ENCODE measurements at places on chromosomes 6 and 20.

- no peak for DNase-seq
Measured at GRCh38 chr6:19736066-19736465, 101.1 kb upstream of the ID4 start.

GRCh38 chr6:117558818-117559217 lies 43.5 kb downstream of the GOPC start:
- no peak for DNase-seq

- DNase-seq, result no peak
Measured at GRCh38 chr6:63714091-63714490, 78.5 kb downstream of the PHF3 start.

GRCh38 chr20:16711661-16712258 lies 18.1 kb upstream of the SNRPB2 start:
- no peak for DNase-seq

DNA sequence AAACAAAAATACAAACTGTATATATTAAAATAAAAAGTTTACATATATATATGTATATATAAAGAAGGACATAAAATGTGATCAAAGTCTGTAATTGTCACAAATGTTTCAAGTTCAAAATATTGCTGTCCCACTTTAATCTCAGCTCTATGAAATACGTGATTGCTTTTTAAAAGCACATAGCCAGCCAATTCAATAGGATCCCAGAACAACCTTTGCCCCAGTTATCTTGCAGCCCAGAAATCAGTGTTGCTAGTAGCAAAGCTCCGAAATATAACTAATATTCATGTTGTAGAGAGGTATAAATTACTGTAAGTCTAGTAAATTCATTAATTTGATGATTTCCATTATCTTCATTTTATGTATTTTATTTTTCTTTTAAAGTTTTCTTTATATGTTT lies 114.6 kb downstream of the ELOVL4 start:
- no peak for DNase-seq

GRCh38 chr6:144314003-144314485 lies 28.9 kb downstream of the UTRN start:
- no peak for DNase-seq

DNA sequence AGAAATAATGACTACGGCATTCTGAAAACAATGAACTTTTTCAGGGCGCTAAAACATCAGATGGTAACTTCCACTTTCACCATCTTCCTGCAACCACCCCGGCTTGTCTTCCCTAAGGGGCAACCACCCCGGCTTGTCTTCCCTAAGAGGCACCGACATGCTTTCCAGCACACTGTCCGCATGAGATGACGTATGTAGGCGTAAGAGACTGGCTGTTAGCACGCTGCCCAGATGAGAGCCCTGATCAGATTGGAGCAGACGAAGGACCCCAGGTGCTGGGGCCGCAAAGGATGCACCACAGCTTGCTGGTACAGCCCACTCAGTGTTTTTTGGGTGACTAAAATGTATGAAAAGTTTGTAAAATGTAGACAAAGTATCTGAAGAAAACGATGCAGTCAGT lies 29.3 kb downstream of the ASCC3 start:
- DNase-seq, result no peak

GRCh38 chr6:34901930-34902329 lies 12.9 kb downstream of the ANKS1A start:
- DNase-seq, result no peak

- no peak for DNase-seq
Measured at GRCh38 chr6:114033606-114034005, 62.7 kb upstream of the HDAC2 start.

DNA sequence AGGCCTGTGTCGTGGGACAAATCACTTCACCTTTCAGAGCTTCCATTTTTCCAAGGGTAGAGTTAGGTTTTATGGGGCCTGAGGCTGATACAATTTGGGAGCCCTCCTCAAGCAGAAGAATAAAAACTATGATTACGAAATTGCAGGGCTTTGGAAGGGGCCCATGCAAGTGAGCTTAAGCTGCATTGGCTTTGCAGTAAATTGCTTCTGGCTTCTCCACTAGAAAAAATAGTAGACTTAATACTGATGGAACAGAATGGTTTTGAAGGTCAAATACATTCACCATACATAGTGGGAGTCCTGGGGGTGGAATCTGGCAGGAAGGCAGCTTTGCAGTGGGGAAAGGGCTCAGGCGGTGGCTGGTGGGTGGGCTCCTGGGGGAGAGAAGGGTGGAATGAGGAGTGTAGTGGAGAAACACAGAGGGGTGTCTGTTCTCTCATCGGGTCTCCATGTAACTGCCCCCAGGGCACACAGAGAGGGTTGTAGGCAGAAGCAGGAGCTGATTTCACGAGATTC lies 55.9 kb upstream of the RNF24 start:
- no peak for DNase-seq

- no peak for DNase-seq
Measured at GRCh38 chr6:81838724-81839426, 86.4 kb upstream of the TENT5A start.

GRCh38 chr20:13234961-13235360 lies 13.9 kb downstream of the ISM1 start:
- DNase-seq, result no peak

GRCh38 chr6:44651604-44652003 lies 264.1 kb downstream of the CDC5L start:
- no peak for DNase-seq

DNA sequence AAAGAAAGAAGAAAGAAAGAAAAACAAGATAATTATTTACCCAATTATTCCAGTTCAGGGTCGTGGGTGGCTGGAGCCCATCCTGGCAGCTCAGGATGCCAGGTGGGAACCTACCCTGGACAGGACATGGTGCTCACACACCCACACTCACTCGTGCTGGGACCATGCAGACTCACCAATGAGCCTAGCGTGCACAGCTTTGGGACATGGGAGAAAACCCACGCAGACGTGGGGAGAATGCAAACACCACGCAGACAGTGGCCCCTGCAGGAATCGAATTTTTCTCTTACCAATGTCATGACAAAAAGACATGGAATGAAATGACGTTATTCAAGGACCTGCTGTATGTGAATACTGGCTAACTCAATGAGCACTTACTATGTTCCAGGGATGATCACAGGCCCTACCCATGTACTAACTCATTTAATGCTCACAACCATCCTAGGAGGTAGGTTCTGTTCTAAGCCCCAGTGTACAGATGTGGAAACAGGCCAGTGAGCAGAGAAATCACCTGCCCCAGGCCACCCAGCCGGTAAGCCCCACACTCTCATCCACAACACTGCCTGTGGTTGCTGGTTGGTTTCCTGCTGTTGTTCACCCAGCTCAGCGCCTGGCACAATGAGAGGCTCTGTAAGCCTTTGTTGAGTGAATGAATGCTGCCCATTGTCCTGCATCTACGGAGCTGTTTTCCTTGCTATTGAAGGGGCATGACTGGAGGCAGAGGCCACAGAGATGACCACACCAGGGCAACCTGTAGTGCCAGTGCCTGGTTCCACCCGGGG lies 6.8 kb upstream of the PI16 start:
- no peak for DNase-seq

DNA sequence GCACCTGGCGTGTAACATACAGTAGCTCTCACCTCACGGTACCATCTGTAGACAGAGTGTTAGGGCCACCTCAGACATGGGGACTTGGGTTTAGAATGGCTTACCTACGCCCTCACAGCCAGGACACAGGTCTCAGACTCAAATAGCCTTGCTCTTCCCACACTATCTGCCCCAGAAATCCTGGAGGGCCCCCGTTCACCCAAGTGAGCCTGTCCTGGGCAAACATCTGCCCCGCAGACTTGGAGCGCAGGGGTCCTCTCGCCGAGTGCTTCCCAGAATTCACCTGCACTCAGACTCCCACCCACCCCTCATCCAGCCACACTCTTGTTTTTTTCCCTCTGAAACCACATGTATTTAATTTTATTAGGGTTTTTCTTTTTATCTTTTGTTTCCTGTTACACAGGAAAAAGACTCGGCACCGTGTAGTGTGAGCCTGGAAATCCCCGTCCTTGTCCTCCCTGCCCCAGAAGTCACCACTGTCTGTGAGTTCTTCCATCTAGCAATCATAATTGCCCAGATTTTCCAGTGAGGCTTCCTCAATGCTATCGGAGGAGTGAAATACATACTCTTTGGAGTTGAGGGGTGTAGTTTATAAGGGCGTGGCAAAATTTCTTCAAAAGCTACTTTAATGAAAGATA lies 17.1 kb upstream of the MAP1LC3A start:
- no peak for DNase-seq

DNA sequence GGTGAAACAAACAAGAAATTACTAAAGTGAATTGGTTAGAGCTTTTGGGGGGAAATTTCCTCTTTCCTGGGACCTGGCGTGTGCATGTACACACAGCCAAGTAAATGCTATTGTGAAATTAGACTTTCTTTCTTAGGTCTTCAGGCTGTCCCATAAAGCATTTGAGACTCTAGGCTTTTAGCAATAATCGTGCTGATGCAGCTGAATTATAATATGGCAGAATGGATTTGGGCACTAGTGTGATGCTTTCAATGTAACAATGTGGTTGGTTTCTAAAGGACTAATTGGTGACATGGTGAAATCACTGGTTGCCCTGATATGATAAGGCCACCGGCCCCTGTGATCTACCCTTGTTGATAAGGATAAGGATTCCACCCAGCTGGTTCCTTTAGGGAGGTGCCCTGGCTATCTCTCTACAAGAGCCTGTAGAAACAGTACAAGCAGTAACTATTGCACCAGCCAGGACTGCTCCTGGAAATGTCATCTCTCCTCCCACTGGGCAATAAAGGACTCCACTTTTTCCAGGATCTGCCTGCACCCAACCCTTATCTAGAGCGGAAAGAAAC lies 164.1 kb downstream of the TFAP2A start:
- DNase-seq, result no peak

DNA sequence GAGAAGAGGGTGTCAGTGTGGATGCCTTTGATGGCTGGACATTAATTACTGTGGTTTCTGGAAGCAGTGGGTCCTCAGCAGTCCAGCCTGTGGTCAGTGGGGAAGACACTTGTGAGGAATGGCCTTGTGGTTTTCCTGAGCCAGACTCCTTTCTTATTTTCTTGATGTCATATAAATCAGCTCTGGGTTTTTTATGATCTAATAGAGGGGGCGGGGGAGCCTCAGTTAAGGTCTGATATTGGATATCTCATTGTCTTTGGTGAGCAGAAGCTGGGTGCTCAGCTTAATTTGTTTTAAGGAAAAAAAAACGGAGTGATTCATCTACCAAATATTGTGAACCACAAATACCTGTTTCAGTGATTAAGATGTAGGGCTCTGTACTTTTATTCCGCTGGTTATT lies 62.1 kb downstream of the OTOR start:
- DNase-seq, result no peak

DNA sequence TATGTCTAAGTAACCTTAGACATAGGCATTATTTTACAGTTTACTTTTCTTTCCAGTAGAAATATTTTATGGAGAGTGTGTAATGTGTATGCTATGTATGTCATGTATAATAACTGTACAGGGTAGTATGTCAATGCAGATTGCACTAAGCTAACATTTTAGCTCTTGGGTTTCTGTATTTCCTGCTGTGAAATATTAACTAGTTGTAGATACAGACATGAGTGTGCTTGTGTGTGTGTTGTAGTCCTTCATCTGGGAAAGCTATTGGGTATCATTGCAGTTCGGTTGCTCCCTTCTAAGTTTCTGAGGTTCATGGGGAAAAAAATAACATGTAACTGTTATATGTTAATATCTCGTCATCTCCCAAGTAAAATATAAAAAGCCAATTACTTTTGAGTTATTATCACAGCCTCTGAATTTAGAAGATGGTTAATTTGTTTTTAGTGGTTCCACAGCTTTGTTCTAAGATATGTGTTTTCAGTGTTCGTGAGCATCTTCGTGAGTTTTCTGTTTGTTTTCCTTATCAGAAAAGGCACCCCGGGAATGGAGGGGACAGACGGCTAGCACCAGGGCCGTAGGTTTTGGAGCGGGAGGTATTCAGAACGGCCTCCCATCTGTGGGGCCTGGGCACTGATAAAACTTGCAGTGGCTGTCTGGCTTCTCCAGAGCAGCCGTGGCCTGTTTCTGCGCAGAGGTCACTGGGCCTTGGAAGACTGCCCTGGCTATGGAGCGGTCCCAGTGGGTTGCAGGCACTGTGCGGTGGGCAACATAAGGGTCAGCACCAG lies 215.0 kb downstream of the ARID1B start:
- DNase-seq, result no peak

DNA sequence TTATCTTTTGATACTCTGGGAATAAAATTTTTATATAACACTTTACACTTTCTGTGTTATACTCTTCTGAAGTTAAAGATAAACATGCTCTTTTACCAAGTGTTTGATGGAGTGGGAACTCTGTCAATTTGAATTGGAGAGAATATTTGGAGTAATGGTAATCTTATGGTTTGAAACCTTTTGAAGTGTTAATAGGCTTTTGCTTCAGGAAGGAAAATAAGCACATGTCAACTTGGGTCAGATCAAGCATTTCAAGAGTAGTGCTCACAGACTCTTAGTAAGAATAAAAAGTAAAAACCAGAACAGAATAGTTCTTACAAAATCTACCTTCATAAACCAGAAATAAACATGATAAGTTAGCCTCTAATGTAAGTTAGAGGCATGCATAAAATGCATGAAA lies 24.4 kb upstream of the IRAK1BP1 start:
- DNase-seq, result no peak

GRCh38 chr6:110618591-110619267 lies 142.3 kb upstream of the SLC22A16 start:
- DNase-seq, result peak; percentile 6

DNA sequence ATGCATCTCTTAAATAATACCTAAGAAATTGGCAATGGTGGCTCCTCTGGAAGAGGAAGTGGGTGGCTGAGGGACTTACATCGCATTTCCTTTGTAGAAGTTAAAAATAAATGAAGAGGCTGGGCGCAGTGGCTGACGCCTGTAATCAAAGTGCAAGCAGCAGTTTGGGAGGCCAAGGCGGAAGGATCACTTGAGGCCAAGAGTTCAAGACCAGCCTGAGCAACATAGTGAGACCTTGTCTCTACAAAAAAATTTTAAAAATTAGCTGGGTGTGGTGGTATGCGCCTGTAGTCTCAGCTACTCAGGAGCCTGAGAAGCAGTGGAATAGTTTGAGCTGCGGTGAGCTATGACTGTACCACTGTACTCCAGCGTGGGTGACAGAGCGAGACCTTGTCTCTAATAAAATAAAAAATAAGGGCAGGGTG lies 12.2 kb upstream of the NCOA3 start:
- DNase-seq, result no peak

GRCh38 chr6:33426590-33427511 lies 7.0 kb downstream of the SYNGAP1 start:
- no peak for DNase-seq

DNA sequence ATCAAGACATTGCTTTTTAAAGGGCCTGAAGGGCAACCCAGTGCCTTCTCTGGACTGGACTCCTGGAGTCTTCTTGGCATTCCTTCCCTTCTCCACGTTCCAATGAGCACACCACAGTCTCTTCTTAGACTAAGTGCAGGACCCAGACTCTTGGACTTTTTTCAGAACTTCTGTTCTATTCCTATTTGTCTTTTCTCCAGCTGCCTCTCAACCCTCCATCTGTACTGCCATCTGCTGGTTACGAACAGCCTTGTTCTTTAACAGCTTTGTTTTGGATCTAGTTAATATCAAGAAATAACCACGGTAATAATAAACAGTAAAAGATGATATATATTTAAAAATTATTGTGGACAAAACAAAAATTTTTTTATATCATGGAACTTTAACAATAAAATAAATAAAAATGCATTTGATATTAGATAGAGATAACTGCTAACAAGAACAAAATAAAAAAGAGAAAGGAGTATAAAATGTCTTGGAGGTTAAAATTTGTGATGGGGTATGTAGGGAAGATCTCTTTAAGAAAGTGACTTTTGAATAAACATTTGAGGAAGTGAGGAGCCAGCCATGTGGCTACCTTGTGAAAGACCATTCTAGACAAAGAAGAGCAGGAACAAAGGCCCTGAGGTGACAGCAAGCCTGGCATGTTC lies 105.1 kb upstream of the HCRTR2 start:
- peak; percentile 27 for DNase-seq

Measured in neuronal stem cell (in vitro differentiated cells).